Activated CD4-positive, alpha-beta T cell treated with anti-CD3 and anti-CD28 coated beads, Interleukin-2, amount 10 ng/mL, durations not matched to agents 7 days and 5 days (primary cell): ENCODE measurements at places on chromosomes 7 and 10. TPM values are rescaled to one million over a fixed set of nuclear protein-coding genes. Genes with fewer than 3 reads are reported as not detected.

Gene CYP3A7
- not detected for total RNA-seq

Gene MAD1L1
- total RNA-seq, result 125 TPM

Gene CELF2
- total RNA-seq, result 165 TPM

Gene PHYHIPL
- total RNA-seq, result not detected

Gene FOXK1
- 36.2 TPM for total RNA-seq

Gene GIMAP4
- total RNA-seq, result 335 TPM

Gene GRM8
- not detected for total RNA-seq

Gene PDAP1
- 81.4 TPM for total RNA-seq

Gene LIPK
- not detected for total RNA-seq

Gene GPR85
- not detected for total RNA-seq

DNA sequence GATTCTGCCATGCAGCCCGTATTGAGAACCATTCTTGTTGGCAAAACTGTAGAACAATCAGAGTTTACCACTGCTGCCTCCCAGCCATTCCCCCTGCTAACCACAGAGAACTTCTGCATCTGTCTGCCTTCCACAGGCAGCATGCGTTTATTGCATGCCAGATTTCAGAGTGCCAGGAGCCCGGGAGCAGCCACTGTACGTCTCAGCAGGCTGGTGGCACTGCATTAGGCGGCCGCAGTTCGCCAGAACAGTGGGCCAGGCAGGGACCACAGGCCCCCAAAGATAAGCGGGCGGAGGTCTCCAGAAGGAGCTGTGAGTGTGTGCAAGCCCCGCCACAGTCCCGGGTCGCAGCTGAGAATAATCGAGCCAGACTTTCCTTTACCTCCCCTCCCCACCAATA, 31.8 kb downstream of the ZNF467 start:
- no peak for DNase-seq

DNA sequence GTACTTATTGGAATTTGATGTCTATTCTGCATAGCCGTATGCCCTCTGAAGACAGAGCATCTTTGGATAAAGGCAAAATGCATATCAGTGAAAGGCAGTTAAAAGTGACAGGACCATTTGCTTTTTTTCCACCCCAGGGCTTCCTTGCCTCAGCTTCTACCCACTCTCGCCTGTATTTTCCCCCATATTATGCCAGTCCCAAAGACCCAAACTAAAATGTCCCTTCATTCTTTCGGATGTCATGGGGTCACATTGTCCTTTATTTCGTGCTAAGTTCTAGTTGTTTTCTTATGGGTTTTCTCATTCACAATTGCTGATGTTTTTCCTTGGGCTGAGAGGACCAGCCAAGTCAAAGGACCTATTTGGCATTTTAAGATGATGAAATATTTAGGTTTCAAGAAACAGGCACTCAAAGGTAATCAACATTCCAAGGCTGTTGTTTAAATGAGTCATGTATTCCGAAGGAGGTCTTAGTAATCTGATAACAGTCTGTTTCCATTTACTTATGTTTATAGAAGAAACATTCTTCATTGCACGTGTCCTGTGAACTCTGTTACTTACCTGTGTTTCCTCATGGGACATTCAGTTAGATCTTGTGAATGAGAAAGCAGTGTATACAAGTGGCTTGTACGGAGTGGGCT, 74.1 kb downstream of the DNAH11 start:
- no peak for DNase-seq

DNA sequence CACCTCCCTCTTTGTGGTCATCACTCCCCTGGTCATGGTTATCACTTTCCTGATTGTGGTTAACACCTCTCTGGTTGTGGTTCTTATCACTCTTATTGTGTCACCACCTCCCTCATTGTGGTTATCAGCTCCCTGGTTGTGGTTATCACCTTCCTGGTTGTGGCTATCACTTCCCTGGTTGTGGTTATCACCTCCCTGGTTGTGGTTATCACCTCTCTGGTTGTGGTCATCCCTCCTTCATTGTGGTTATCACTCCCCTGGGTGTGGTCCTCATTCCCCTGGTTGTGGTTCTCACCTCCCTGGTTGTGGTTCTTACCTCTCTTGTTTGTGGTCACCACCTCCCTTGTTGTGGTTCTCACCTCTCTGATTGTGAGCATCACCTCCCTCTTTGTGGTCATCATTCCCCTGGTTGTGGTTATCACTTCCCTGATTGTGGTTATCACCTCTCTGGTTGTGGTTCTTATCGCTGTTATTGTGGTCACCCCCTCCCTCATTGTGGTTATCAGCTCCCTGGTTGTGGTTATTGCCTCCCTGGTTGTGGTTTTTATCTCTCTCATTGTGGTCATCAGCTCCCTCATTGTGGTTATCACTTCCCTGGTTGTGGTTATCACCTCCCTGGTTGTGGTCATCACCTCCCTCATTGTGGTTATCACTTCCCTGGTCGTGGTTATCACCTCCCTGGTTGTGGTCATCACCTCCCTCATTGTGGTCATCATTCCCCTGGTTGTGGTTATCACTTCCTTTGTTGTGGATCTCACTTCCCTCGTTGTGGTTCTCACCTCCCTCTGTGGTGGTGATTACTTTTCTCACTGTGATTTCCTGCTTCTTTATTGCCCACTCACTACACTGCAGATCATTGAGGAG, 106.7 kb downstream of the GPR26 start:
- peak; percentile 12 for DNase-seq

DNA sequence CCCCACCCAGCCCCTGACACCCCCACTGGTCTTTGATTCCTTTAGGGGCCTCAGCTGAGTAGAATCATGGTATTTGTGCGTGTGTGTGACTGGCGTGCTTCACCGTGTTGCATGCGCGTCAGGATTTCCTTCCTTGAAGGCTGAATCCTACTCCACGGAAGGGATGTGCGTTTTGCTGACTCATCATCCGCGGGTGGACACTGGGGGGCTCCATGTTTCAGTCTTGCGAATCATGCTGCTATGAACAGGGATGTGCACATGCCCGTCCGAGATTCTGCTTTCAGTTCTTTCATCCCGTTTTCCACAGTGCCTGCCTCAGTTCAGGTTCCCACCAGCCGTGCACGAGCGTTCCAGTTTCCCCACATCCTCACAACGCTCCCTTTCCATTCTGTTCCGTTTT, 20.9 kb upstream of the JAKMIP3 start:
- DNase-seq, result no peak

DNA sequence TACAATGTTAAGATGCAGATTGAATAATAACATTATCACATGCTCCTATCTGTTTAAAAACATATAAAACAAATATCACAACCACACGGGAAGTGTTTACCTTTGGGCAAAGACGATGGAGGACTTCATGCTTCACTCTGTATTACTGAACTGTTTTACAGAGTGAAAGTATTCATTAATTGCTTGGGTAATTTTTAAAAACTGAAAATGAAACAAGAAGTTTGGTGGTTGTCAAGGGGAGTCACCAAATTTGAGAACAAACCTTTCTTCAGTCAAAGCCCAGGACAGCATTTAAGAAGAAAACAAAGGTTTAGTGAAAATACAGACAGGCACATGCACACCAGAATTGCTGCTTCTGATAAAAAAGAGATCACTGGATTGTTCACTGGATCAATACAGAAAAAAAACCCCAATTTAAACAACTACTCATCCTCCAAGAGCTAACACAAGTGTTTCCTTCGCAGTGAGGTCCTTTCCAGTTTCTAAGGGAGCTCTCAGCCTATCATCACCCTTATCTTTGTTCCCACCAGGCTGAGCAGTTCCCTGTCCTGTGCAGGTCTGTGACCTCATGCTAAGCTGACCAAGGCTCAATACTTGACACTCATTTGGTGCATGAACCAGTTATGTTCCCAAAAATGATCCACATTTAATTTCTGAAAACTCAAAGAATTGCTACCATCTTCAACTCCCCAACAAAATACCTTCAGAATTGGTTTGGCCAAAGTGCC, 8.8 kb downstream of the PARP12 start:
- DNase-seq, result no peak

GRCh38 chr7:144529269-144529926, 125.9 kb upstream of the NOBOX start:
- no peak for DNase-seq

- DNase-seq, result no peak
These were observed 570.2 kb downstream of the PTPRN2 start for GRCh38 chr7:158017111-158018097.

- no peak for DNase-seq
These were observed 49.7 kb downstream of the INSYN2A start for GRCh38 chr10:127146661-127147060.

DNA sequence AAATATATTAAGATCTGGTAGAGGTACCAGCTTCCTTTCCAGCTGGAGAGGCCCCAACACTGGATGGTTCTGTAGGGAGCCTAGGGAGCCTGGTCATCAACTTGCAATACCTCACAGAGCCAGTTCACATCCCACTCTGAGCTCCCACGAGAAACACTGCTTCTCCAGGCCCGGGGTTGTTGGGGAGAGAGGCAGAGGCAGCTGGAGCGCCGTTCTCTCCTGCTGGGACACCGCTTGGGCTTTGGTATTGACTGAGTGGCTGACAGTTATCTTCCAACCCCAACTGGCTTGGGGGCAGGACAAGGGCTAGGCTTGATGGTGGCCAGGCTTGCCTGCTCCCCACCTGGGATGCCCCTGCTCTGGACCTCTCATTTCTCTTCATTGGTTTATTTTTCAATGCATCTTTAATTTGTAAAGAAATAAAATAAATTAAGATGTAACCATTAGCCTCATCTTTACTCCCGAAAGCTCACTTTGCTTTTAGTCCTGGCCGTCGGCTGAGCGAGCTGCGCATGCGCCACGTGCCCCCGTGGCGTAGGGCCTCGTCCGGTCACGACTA, 10.0 kb upstream of the CHCHD1 start:
- DNase-seq, result peak; percentile 80

DNA sequence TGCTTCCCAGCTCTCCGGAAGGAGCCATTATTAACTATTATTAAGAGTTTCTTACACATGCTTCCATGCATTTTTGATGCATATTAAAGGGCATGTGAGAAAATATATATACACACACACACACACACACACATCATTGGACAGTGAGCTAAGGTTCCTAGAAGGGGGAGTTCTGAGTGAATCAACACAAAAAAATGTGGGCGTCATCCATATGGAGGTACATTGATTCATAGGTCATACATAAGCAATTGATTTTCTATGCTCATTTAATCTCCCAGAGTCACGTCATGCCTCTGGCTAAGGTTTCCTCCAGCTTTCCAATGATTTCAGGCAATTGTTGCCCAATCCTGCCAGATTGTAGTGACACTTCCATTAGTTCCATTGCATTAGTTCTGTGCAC, 269.4 kb downstream of the DNAJB9 start:
- DNase-seq, result no peak

- no peak for DNase-seq
These were observed 88.0 kb upstream of the ADAM12 start for GRCh38 chr10:126476246-126476645.

GRCh38 chr10:20648263-20648874, 248.7 kb downstream of the NEBL start:
- no peak for DNase-seq

- no peak for DNase-seq
These were observed 64.8 kb downstream of the REEP3 start for GRCh38 chr10:63586043-63586442.

DNA sequence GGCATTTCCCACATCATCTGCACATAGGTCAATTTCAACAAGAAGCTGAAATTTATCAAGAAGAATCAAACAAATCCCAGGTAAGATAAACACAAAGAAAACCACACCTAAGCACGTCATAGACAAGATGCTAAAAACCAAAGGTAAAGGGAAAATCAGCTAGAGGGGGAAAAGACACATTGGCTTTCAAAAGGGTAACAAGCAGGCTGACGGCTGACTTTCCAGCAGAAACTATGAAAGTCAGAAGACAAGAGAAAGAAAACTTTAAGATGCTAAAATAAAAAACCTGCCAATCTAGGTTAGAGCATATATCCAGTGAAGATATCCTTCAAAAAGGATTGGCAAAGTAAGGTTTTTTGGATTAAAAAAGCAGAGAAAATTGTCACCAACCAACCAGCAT, 59.9 kb upstream of the RHEB start:
- DNase-seq, result no peak

DNA sequence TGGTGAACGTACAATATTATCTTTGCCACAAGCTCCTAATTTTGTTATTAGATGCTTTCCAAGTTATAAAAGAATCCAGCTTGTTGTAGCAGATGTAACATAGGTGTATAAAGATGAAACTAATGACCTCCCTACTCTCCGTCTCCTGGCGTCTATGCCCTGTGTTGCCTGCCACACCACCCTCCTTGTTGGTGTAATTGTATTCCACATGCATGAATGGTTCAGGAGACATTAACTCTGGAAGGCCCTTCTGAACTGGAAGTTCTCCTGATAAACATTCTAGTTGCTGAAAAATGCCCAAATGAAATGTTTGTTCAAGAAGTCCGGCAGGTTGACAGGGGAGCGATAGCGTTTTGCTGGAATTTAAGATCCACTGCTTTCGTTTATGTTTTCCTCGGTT, 53.9 kb upstream of the SEPHS1 start:
- DNase-seq, result no peak

DNA sequence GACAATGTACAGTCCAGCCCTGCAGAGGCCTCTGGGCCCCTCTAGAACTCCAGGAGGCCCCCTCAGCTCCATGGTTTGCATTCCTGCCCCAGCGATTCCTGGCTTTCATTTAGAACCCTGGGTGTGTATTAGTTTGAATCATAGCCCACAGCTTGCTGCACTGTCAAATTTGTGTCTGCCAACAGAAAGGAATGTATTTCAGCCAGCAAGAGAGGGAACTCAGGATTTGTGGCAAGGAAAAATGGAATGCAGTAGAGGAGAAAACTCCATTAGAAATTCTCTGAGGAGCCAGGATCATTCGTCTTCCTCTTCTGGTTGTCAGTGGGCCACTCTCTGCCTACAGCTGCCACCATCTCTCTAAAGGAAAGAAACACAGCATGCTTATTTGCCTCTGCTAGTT, 27.9 kb upstream of the WDR11 start:
- no peak for DNase-seq

DNA sequence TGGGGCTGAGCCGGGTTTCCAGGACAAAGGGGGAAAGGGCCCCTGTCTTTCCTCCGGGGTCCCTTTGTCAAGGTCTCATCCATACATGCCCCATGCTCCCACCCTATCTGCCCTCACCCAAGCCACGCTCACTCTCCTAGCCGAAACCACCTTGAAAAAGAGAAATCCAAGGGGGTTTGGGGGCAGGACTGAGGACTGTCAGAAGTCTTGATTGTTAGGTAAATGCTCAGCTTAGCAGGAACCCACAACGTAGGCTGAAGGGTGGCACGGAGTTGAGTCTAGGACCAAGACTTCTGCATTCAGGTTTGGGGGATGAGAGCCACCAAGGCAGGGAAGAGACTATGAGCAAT, 719 bp upstream of the PGAM2 start:
- DNase-seq, result no peak

DNA sequence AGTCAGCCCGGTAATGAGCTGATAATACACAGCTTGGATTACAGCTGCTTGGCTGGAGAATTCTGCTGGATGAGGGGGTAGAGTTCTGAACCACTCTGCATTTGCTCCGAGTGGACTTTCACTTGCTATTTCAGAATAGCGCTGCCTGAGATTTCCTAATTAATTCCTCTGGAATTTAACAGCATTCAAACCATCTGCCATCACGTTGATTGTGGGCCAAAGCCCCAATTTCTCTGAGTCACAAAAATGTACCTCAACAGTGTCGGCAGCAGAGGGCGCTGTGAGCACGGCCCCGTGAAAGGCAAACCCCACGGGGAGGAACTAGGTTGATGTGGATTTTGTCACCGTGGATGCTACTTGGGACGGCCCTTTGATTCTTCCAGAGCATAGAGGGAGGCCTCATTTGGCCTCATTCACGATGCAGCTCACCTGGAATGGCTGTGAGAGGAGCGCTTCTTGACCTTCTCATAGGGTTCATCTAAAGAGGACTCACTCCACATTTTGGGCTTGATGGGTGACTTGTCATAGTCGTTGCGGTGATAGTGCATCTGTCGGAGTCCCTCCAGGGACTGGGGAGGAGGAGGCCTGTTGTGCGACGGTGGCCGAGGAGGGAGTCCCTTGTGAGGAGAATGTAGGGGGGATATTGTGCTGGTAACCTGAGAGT, 73.3 kb downstream of the PRPF18 start:
- peak; percentile 75 for DNase-seq
